ENCODE measurements at places on chromosomes 4 and X.

DNA sequence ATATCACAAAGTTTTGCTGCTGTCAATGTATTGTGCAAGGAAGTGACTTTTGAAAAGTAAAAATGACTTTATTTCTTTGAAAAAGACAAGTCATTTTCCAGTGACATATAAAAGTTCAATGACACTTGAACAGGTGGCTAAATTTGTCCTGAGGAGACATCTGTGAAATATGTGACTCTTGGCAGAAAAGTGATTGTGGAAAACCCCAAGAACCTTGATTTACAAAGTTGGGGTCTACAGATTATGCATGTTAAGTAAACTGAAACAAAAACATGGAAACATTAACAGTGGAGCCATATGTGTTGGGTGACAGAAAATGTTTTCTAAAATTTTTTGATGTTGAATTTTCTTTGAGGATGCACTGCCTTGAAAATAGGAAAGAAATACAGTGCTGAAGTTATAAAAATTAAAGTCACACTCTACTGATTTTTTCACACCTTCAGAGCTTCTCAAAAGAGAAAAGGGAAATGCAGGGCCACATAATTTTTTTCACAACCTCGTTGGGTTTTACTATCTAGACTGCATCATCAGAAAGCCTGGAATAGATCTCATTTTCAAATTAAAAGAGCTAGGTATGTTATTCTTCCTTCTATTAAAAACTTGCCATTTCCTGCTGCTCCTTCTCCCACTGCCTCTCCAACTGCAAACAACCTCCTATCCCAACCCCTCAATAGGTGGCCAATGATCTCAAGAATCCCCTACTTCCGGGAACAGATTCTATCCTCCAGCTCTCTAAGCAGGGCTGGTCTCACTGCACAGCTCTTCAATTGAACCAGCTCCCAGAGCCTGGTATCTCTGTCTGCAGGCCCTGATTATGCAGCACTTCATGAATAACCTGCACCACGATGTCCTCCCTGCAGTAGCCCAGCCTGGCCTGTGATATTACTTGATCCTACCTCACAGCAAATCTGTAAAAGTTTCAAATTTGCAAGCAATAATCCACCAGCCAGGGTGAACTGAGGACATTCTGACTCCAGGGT is 570.8 kb upstream of the CPEB2 start:
- H3K4me3 ChIP-seq, result no peak overlapping the region
- no peaks in the 10 kb centered on the region for H3K4me1 ChIP-seq
- DNase-seq, result no peak
- H3K36me3 ChIP-seq, result no peaks in the 10 kb centered on the region

GRCh38 chr4:71229477-71230270 is 109.1 kb upstream of the SLC4A4 start:
- no peaks in the 10 kb centered on the region for H3K36me3 ChIP-seq
- no peak overlapping the region for H3K27ac ChIP-seq
- no peak overlapping the region for H3K4me3 ChIP-seq
- DNase-seq, result no peak
- H3K27me3 ChIP-seq, result no peaks in the 10 kb centered on the region

GRCh38 chrX:16772460-16772859 is 13.8 kb upstream of the TXLNG start:
- no peaks in the 10 kb centered on the region for H3K36me3 ChIP-seq
- no peak overlapping the region for H3K4me3 ChIP-seq
- no peak for DNase-seq
- no peaks in the 10 kb centered on the region for H3K4me1 ChIP-seq
- H3K27me3 ChIP-seq, result no peaks in the 10 kb centered on the region

DNA sequence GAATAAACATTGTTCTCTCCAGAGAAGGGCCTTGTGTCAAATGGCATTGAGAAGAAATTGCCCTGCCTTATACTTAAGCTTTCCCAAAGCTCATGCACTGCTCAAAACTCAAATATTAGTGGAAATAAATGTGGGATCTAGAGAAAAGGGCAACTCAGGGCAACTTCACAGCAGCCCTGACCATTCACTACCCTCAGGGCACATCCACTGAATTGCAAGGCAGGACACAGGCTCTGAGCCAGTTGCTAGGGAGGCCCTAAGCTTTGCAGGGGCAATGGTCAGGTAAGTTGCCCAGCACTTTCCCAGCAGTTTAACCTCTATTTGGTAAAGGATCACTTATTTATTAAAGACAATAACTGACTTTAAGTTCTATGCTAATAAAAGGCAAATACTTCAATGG is 255.3 kb upstream of the TEX13A start:
- no peak for DNase-seq
- H3K36me3 ChIP-seq, result no peaks in the 10 kb centered on the region
- H3K27me3 ChIP-seq, result no peaks in the 10 kb centered on the region
- H3K4me3 ChIP-seq, result no peak overlapping the region
- H3K27ac ChIP-seq, result no peak overlapping the region

DNA sequence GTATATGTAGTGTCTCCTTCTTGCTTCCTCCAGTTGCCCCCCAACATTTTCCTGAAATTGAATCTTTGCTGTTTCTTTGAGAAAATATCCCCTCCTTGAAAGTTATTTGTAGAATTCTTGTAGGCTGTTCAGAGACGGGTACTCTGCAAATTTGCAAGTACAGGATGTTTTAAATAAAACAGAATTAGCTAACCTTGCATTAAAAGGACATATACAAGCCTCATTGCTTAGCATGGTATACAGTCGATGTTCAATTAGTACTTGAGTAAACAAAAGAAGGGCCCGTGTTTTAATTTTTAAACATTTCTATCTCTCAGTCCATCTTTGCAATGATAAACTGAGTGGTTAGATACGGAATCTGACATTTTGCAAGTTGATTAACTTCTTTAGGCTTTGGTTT is 50.8 kb downstream of the RAPGEF2 start:
- no peaks in the 10 kb centered on the region for H3K36me3 ChIP-seq
- no peak for DNase-seq
- no peak overlapping the region for H3K4me3 ChIP-seq
- no peak overlapping the region for H3K27ac ChIP-seq
- H3K4me1 ChIP-seq, result peaks cover 2% of the 10 kb centered on the region

- no peak for DNase-seq
- H3K27me3 ChIP-seq, result no peaks in the 10 kb centered on the region
- H3K36me3 ChIP-seq, result no peaks in the 10 kb centered on the region
- peak overlapping the region; percentile 9 for H3K4me3 ChIP-seq
- no peaks in the 10 kb centered on the region for H3K4me1 ChIP-seq
Observed at GRCh38 chrX:47618923-47619485, 653 bp downstream of the SYN1 start.

GRCh38 chr4:115790812-115791211 is 677.4 kb upstream of the NDST4 start:
- DNase-seq, result no peak
- no peaks in the 10 kb centered on the region for H3K4me1 ChIP-seq
- H3K27ac ChIP-seq, result no peak overlapping the region

- H3K27ac ChIP-seq, result no peak overlapping the region
- H3K36me3 ChIP-seq, result no peaks in the 10 kb centered on the region
- H3K27me3 ChIP-seq, result no peaks in the 10 kb centered on the region
Observed at GRCh38 chr4:6498511-6499237, 26.3 kb upstream of the PPP2R2C start.

DNA sequence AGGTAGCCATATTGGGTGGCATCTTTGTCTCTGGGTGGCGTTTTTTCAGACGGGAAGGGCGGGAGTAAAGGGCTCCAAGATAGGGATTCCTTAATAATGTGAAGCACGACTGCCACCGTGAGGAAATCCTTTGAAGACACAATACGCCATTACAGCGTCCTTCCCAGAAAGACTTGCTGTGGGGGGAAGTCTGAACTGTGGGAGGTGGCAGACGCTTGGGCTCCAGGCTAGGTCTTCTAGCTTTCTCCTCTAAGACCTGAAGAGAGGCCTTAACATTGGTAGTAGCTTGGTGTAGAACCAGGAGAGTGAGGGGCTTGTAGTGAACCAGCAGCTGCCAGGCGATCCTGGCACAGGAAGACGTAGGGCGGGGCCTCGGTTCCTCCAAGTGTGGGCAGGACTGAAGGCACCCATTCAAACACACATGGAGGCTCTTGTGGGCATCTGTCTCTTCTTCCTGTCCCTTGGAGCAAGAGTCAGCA is 197.3 kb downstream of the OR13H1 start:
- peak overlapping the region; percentile 65 for H3K4me3 ChIP-seq
- H3K27ac ChIP-seq, result peak overlapping the region; percentile 82
- H3K36me3 ChIP-seq, result no peaks in the 10 kb centered on the region
- H3K27me3 ChIP-seq, result no peaks in the 10 kb centered on the region
- H3K4me1 ChIP-seq, result no peaks in the 10 kb centered on the region

DNA sequence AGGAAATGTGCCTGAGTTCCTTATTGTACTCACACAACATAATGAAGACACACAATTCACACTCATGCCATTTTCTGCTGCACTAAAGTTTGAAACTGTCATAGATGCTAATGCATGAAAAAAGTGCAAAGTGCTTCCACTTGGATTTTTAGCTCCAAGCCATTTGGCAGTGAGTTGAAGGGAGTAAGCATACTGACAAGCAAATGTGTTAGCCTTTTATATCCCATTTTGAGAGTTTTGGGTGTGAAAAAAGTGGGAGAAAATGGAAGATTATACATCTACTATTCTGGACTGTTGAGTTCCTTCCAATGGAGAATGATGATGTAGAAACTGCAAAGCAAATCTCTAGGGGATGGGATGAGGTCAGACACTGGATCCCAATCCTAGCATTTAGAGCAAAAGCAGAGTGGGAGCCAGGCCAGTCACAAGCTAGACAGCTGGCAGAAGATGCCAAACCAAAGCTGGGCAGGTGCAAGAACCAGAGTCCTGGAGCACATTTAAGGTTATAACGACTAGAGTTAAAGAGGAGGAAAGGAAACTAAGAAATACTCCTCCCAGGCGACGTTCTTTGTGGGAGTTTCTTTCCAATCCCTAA is 216.8 kb downstream of the FBXO8 start:
- no peak for DNase-seq
- H3K4me1 ChIP-seq, result no peaks in the 10 kb centered on the region
- no peak overlapping the region for H3K4me3 ChIP-seq
- no peaks in the 10 kb centered on the region for H3K36me3 ChIP-seq

- H3K36me3 ChIP-seq, result no peaks in the 10 kb centered on the region
- no peaks in the 10 kb centered on the region for H3K27me3 ChIP-seq
- H3K4me3 ChIP-seq, result no peak overlapping the region
- no peaks in the 10 kb centered on the region for H3K4me1 ChIP-seq
- no peak for DNase-seq
Observed at GRCh38 chrX:76454456-76454927, 27.0 kb downstream of the MAGEE1 start.

GRCh38 chrX:148372925-148373324 is 127.5 kb upstream of the AFF2 start:
- H3K36me3 ChIP-seq, result no peaks in the 10 kb centered on the region
- no peaks in the 10 kb centered on the region for H3K27me3 ChIP-seq
- H3K4me3 ChIP-seq, result no peak overlapping the region
- no peaks in the 10 kb centered on the region for H3K4me1 ChIP-seq
- no peak overlapping the region for H3K27ac ChIP-seq
